Prostate gland (tissue), 2 donors: ENCODE measurements at places on chromosomes 6 and 20. TPM values are rescaled to one million over a fixed set of nuclear protein-coding genes. Genes with fewer than 3 reads are reported as not detected.

GRCh38 chr20:47502271-47503239, 868 bp downstream of the NCOA3 start:
- no peaks in the 10 kb centered on the region for H3K27me3 ChIP-seq
- DNase-seq = peak; percentile 15
- H3K4me1 ChIP-seq = no peaks in the 10 kb centered on the region
- no peaks in the 10 kb centered on the region for H3K36me3 ChIP-seq
- peak overlapping the region; percentile 91 for H3K27ac ChIP-seq

GRCh38 chr6:3321042-3321441, 62.3 kb downstream of the PSMG4 start:
- H3K4me1 ChIP-seq = no peaks in the 10 kb centered on the region
- H3K27me3 ChIP-seq = no peaks in the 10 kb centered on the region
- DNase-seq = no peak
- H3K36me3 ChIP-seq = no peaks in the 10 kb centered on the region

GSTA2 gene
- not detected for total RNA-seq

DNA sequence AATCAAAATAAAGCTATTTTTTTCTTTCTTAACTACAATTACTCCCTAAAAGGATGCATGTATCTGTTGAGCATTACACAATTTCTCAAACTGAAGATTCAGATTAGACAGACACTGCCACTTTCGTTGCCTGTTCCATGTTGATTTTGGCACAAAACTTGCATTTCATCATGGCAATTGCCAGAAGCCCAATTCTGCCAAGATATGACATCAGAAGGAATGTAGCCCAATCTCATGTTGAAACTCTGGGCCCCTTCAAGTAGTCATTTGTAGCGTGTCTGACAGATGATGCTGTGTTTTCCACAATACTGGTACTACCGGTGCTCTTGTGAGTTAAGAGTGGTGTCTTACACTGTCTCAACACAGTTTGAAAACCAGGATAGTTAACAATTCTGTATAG, 705.4 kb downstream of the PTPRT start:
- H3K27me3 ChIP-seq = no peaks in the 10 kb centered on the region
- H3K4me1 ChIP-seq = no peaks in the 10 kb centered on the region
- no peak overlapping the region for H3K27ac ChIP-seq
- DNase-seq = peak; percentile 6

SLC13A3 gene
- 10.5 TPM for total RNA-seq

- H3K36me3 ChIP-seq = no peaks in the 10 kb centered on the region
- no peaks in the 10 kb centered on the region for H3K4me1 ChIP-seq
- peak overlapping the region; percentile 27 for H3K4me3 ChIP-seq
- no peaks in the 10 kb centered on the region for H3K27me3 ChIP-seq
- no peak for DNase-seq
These were observed 141.3 kb upstream of the CARMIL1 start for GRCh38 chr6:25137916-25138232.

GRCh38 chr6:71334768-71335167, 46.2 kb downstream of the OGFRL1 start:
- no peaks in the 10 kb centered on the region for H3K36me3 ChIP-seq
- no peaks in the 10 kb centered on the region for H3K4me1 ChIP-seq
- no peak for DNase-seq
- H3K27ac ChIP-seq = no peak overlapping the region

GRCh38 chr20:31894980-31895675, 24.7 kb downstream of the TTLL9 start:
- H3K4me3 ChIP-seq = no peak overlapping the region
- H3K36me3 ChIP-seq = no peaks in the 10 kb centered on the region

OPRL1 gene
- 2.9 TPM for total RNA-seq

GRCh38 chr20:4401601-4402000, 320.1 kb upstream of the PRND start:
- H3K4me3 ChIP-seq = no peak overlapping the region
- DNase-seq = no peak
- H3K27me3 ChIP-seq = no peaks in the 10 kb centered on the region

SYCP2 gene
- 10.6 TPM for total RNA-seq

- no peak for DNase-seq
- no peak overlapping the region for H3K4me3 ChIP-seq
- H3K36me3 ChIP-seq = no peaks in the 10 kb centered on the region
- H3K4me1 ChIP-seq = peaks cover 12% of the 10 kb centered on the region
- no peaks in the 10 kb centered on the region for H3K27me3 ChIP-seq
These were observed 34.5 kb upstream of the TSPYL1 start for GRCh38 chr6:116314218-116314617.
